A172 (cell line): ENCODE measurements at places on chromosomes 11 and 22. TPM values are rescaled to one million over a fixed set of nuclear protein-coding genes. Genes with fewer than 3 reads are reported as not detected.

- no peak for DNase-seq
These were observed 28.0 kb downstream of the TRIM66 start for GRCh38 chr11:8654503-8654902.

DNA sequence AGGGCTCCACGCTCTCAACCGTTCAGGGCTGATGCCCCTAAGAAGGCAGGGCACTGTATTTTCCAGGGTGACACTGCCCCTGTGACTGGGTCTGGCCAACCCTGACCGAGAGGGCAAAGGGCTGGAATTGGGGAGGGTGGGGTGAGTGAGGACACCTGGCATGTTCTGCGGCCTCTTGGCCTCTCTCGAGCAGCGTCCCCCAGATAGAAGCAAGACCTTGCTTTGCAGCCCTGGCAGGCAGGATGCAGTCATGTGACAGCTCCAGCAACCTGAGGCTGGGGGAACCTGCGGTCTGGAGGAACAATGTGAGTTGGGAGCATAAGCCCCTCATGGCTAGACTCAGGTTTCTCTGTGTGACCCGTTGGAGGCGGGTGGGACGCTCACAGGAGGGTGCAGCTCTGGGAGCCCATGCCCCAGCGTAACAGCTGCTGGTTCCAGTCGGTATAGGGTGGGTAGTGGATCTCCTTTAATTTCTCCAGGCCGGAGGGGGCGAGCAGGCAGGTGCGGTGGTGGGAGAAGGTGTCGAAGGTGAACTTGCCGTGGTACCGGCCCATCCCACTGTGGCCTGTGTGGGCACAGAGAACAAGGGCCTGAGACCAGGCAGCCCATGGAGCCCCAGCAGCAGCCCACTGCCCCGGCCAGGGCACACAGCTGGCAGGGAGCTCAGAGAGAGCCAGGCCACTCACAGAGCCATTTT is 11.4 kb downstream of the ALDH3B2 start:
- DNase-seq: no peak

DNA sequence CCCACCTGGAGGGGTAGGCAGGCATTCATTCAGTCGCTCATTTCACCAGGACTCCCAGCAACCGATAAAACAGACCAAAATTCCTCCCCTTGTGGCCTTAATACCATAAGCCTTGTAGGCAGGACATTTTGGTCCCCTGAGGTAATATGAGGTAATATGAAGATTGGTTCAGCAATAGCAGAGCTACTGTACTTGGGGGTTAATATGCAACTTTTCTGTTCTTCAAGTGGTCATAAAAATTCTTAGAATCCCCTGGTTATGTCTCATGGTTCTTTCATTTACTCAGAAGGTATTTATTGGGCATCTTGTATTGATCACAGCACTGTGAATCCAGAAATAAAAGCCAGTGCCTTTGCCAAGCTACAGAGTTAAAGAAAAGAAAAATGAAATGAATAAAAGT is 29.8 kb downstream of the SHISA8 start:
- DNase-seq: no peak

DNA sequence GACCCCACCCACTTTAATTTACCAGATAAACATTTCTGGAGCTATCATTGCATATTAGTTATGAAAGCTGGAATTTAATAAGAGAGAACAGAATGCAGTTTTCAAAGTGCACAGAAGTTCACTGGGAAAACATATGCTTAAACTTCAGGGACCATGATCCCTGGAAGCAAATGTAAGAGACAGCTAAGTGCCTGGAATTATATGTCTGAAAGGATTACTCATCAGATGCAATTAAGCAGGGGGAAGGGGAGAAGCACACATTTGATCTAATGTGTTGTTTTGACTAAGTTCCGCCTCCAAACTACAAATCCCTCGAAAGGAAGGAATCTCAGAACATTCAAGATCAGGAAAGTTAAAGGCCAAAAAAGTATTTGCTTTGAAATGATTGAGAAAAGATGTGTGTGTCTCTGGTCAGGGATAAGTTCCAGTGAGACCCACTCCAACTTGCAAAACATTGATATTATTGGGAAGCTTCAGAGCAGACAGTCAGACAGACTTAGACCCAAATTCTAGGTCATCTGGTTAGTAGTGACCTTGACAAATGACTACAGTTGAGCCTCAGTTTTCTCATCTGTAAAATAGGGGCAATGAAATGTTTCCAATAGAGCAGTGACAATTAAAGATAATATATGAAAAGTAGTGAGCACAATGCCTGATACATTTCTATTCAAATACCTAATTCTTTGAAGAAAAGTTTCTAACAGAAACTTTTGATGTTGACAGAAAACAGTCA is 147.6 kb downstream of the ME3 start:
- peak; percentile 80 for DNase-seq

DNA sequence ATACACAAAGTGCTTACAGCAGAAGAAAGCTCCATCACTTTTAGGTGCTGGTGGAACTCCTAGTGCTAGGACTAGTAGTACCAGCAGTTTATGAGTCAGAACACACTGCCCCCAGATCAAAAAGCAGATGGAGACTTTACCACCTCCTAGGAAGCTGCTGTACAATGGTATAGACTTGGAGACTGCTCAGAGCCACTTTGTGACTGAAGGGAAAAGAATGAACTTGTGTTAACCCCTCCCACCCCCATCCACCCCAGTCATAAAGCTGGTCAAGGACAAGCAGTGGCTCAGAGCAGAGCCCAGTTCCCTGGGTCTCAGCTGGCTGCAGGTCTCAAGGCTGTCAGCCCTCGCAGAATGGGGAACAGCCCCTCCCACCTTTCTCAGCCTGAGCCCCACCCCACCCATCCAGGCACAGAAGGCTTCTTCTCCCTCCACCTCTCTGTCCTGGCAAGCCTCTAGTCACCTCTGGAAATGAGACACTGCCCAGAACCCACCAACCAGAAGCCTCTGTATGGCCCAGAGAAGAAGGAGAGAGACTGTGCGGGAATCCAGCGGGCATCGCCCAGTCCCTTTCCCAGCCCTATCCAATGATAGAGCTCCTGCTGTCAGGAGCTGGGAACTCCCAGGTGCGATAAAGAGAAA is 23.8 kb downstream of the PACSIN2 start:
- DNase-seq: peak; percentile 77

- no peak for DNase-seq
These were observed 128.1 kb upstream of the SOX6 start for GRCh38 chr11:16484434-16484833.

DNA sequence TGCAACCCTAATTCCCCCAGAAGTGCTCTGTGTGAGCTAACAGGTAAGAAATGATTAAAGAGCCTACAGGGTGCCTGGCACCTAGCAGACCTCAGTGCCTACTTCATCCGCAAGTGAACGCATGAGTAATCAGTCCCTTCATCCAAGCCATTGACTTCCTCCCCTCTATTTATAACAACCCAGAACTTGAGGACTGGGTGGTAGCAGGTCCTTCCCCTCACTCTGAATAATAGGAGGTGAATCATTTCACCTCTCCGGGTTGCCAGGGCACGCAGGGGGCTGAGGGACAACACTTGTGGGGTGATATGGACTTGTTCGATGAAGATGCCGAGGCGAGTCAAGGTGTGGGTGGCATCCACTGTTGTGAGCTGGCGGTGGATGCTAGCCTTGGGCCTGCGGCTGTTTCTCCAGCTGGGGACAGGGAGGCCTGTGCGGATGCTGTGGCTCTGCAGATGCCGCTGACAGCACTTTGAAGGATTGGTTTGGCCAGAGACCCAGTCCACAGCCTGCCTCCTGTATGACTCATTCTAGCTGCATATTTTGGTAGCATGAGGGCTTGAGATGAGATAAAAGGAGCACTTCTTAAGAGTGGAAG is 11.7 kb upstream of the SORL1-AS1 start:
- DNase-seq: peak; percentile 90

DEUP1 gene
- total RNA-seq: not detected in 2 replicates

DNAJB13 gene
- total RNA-seq: not detected in 2 replicates

SMC1B gene
- total RNA-seq: not detected in 2 replicates

SERPING1 gene
- total RNA-seq: 0.74 and 4.8 TPM in 2 replicates

MMP13 gene
- 2.3 and 4.2 TPM in 2 replicates for total RNA-seq

CCDC188 gene
- total RNA-seq: not detected in 2 replicates
